ENCODE measurements at places on chromosomes 5 and 9. TPM values are rescaled to one million over a fixed set of nuclear protein-coding genes. Genes with fewer than 3 reads are reported as not detected.

LOX gene
- total RNA-seq, result 1.6 TPM

SLC4A9 gene
- total RNA-seq, result not detected

CTNNAL1 gene
- total RNA-seq, result 52.7 TPM

PTPA gene
- total RNA-seq, result 119 TPM

APC gene
- 8.1 TPM for total RNA-seq

CSF2 gene
- total RNA-seq, result 0.21 TPM

All from A549 treated with dexamethasone at 1 μM for 4 hours (cell line).